ENCODE measurements at places on chromosomes 4 and X. TPM values are rescaled to one million over a fixed set of nuclear protein-coding genes. Genes with fewer than 3 reads are reported as not detected.
A peak's percentile ranks its signal among the peaks of the same experiment; 100 is the strongest.

- no peak for DNase-seq
These were observed 35.6 kb upstream of the DCAF8L1 start for GRCh38 chrX:28016823-28017222.

GRCh38 chrX:23383411-23383810 is 48.8 kb downstream of the PTCHD1 start:
- DNase-seq: no peak

GRCh38 chr4:65416891-65417290 is 253.4 kb downstream of the EPHA5 start:
- peak; percentile 40 for DNase-seq

GRCh38 chrX:431056-431455 is 44.3 kb upstream of the PPP2R3B start:
- no peak for DNase-seq

The GAGE12F gene
- total RNA-seq: 0.35 TPM

The SRPX2 gene
- 24.5 TPM for total RNA-seq

The ARSD gene
- 9.0 TPM for total RNA-seq

The NEXMIF gene
- total RNA-seq: not detected

The TLR7 gene
- not detected for total RNA-seq

Data from H4 (cell line).